ENCODE measurements at places on chromosomes 4 and X.

GRCh38 chrX:56219700-56220099, 12.5 kb upstream of the KLF8 start:
- DNase-seq: no peak

DNA sequence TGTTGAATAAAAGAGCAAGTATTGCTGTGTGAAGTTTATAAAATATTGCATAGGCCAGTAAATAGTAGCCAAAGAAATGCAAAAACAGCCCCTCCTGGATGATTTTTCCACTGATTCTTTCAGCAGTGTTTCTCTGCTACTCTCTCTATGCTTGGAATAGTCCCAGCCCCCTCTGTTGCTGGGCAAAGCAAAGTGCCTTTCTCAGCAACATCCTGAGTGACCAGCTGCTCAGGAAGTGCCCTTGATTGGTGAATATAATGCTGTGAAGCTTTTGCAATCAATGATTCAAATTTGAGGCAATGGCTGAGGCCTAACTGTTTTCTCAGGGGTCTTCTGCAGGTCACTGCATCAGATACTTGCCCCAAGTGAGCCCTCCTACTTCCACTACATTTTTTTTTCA, 656.7 kb downstream of the ZNF674 start:
- DNase-seq: no peak

DNA sequence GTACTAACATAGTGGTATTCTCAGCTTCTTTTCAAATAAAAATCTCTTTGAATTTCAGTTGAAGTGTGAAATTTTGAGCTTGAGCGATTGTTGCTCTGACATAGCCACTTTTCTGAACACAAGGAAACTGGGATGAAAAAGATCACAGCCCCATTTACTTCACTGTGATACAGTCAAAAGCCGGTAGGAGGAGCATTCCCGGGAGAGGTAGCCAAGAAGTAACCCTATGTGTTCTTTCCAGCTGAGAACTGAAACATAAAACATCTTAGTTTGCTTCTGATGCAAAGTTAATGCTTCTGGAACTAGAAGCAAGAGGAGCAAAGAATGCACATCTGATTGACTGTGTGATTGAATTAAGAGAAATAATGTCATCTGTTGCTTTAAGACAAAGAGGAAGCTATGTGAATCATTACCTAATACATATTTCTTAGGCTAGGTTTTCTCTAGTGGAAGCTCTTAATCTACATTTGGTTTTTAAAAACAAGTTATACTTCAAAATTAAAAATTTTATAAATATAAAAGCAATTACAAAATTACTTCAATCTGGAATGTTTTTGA, 88.3 kb upstream of the UNC5C start:
- DNase-seq: no peak

DNA sequence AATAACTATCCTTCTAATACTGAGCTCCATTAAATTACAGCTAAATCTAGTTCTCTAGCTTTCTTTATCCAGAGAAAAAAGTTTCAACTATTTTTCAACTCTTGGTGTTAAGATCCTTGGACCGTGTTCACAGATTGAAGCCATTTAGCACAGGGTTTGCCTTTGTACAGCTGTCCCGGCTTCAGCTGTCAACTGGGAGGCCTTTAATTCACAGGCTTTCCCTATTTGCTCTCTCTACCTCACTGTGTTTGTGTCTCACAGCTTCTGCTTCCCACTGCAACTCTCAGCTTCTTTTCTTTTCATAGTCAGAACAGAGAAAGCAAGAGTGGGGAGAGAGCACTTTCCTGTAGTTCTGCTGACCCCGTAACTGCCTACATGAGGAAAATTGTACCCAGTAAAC, 76.9 kb upstream of the SMAD1 start:
- no peak for DNase-seq

GRCh38 chrX:139924069-139924695, 8.7 kb downstream of the ATP11C start:
- DNase-seq: no peak

GRCh38 chr4:115366390-115366789, 253.0 kb upstream of the NDST4 start:
- no peak for DNase-seq

GRCh38 chr4:10095296-10095991, 21.2 kb downstream of the WDR1 start:
- DNase-seq: no peak

GRCh38 chr4:3516061-3516835, 16.0 kb downstream of the LRPAP1 start:
- DNase-seq: no peak

GRCh38 chr4:149328161-149328560, 487.5 kb downstream of the IQCM start:
- DNase-seq: no peak

GRCh38 chr4:140152751-140153418, 1.1 kb downstream of the MAML3 start:
- peak; percentile 41 for DNase-seq

GRCh38 chrX:79369871-79370270, 2.7 kb upstream of the ITM2A start:
- DNase-seq: no peak

- DNase-seq: no peak
Observed at GRCh38 chr4:15864651-15865566, 73.6 kb downstream of the FGFBP1 start.
